CD4-positive, alpha-beta T cell treated with Interferon gamma for 1 hour (primary cell): ENCODE measurements at places on chromosomes 16 and 17.

- peak; percentile 5 for DNase-seq
Measured at GRCh38 chr17:20184977-20185619, 175.9 kb downstream of the SPECC1 start.

GRCh38 chr16:90057738-90058173 lies 19.4 kb downstream of the PRDM7 start:
- DNase-seq = no peak

DNA sequence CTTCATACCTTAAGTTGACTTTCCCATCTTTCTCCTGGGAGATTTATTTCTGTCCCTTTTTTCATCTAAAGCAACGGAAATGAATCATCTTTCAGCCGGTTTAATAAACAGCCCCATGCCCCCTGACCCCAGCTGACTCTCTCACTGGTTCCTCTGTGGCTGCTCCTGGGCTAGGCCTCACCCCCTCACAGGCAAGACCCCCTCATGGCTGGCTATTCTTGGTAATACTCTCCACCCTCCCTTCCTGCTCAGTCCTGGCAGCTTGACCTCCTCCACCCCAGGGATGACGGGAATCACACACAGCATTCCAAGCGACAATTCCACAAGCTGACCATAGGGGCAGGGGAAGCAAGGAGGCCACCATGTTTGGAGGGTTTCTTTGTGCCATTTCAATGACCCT lies 1.5 kb upstream of the ADAP2 start:
- no peak for DNase-seq

DNA sequence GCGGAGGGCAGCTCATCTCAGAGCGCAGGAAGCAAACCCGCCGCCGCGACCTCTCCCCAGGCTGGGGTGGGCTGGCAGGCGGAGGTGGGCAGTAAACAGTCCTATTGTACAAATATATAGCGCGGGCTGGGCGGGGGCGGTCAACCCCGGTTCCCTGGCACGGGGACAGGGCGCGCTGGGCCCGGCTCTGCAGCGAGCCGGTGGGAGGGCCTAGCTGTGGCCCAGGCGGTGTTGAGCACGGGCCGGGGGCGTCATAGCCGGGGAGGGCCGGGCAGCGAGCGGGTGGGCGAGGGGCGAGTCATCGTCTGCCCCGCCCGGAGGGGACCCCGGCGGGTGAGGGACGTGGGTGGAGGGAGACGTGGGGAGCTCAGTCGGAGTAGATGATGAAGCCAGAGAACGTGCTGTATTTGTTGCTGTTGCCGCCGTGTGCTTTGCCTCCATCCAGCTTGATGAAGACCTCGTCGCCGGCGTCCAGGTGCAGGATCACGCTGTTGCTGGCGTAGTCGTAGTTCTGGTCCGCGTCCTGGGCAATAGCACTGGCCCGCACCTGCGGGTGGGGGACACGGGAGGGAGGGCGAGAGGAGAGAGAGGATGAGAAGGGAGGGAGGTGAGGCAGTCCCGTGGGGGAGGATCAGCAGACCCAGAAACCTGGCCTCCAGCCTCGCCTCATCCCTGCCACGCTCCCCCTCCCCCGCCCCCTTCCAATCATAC lies 8.1 kb downstream of the C1QL1 start:
- no peak for DNase-seq

DNA sequence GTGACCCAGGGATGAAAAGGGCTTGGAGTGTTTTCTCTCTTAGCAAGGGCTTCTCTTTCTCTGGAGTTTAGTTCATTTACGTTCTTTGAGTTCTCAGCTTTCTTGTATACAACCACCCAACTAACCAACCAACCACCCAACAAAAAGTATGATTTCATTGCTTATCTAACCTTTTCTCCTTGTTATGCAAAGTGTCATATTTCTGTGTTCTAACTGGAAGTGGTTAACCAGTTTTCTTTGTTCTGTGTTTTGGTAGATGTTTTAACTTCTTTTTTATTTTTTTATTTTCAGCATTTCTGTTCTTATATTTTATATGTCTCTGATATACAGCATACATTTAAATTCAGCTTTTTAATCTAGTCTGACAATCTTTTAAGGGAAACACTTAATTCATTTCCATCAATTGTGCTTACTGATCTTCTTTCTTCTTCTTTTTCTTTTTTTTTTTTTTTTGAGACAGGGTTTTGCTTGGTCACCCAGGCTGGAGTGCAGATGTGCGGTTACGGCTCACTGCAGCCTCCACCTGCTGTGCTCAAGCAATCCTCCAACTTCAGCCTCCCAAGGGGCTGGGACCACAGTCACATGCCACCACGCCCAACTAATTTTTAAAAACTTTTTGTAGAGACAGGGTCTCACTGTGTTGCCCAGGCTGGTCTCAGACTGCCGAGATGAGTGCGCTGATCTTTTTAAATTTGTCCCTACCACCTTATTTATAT lies 29.6 kb downstream of the NLK start:
- DNase-seq = peak; percentile 20

DNA sequence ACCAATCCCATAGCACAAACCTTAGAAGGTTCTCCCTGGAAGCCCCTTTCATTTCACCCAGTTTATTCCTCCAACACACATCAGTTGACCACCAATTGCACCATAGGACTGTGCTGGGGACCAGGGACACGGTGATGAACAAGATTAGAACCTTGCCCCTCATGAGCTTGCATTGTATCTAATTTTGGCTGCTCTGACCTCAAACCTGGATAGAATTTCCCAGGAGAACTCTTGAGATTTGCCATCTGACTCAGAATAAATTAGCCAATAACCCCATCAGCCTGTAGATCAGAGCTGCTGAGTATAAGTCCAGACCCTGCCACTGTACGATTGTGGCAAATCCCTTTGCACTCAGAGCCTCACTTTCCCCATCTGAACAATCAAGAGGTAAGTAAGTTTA lies 52.1 kb downstream of the CDH11 start:
- DNase-seq = no peak

- peak; percentile 15 for DNase-seq
Measured at GRCh38 chr17:45307290-45308015, 9.4 kb downstream of the MAP3K14 start.
